ENCODE measurements at places on chromosomes 2 and 18.

- DNase-seq = no peak
Measured at GRCh38 chr2:467892-468647, 180.2 kb upstream of the ALKAL2 start.

GRCh38 chr2:157158111-157158510, 99.4 kb upstream of the GALNT5 start:
- no peak for DNase-seq

- DNase-seq = no peak
Measured at GRCh38 chr18:41630232-41630886, 324.7 kb upstream of the PIK3C3 start.

DNA sequence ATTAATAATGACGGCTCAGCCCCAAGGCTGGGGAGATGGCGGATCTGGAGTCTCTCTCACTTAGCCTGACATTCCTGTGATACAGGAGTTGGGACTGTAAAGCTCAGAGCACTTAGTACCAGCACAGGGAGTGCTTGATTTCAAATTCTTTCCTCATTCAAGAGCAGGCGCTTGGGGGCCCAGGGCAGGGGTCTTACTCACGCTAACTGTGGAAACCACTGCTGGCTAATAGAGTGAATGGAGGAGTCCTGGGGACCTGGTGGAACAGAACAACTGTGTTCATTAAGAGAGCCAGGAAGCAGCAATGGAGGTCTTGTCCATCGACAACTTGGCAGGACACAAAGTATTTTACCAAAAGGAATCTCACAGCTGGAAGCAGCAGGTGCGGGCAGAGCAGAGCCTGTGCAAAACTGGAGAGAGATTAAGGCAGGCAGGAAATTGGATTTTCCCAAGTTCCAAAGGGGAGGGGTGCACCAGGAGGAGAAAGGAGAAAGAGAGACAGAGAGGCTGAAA, 358.9 kb downstream of the TNS1 start:
- DNase-seq = no peak

DNA sequence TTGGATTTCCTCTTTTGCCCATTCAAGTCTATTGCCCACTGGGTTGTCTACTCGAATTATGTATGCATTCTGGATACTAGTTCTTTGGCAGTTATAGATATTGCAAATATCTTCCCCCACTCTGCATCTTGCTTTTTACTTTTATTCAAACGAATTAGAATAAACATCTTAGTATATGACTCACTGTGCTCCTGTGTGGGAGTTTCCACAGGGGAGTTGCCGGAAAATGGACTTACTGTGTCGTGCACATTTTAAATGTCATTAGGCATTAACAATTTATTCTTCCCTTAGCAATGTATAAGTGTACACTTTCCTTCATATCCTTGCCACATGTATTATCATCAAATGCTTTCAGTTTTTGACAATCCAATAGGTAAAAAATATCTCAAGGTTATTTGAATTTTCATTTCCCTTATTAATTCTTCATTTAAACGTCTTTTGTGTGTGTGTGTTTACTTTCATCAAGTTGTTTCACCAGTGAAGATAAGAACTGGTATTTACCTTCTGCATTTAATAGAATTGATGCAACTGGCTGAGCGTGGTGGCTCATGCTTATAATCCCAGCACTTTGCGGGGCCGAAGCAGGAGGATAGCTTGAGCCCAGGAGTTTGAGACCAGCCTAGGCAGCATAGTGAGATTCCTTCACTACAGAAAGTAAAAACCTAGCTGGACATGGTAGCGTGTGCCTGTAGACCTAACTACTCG, 4.6 kb upstream of the UGT1A5 start:
- no peak for DNase-seq

- DNase-seq = no peak
Measured at GRCh38 chr2:96734880-96735583, 4.8 kb downstream of the LMAN2L start.

GRCh38 chr18:29198834-29199233, 1021.9 kb upstream of the CDH2 start:
- DNase-seq = no peak

- no peak for DNase-seq
Measured at GRCh38 chr2:212495046-212495445, 43.6 kb downstream of the ERBB4 start.

DNA sequence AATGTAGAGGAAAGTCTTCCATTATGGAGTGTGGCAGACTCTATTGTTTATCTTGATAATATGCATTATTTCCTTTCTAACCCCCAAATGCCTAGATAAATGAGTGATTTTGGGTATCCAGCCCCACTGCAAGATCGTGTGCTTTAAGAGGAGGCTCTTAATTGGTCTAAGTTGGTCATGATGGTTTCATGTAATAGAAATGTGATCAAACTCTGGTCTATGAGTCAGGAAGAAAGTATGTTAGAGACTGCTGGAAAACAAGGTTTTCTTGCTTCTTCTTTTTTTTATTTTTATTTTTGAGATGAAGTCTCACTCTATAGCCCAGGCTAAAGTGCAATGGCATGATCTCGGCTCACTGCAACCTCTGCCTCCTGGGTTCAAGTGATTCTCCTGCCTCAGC, 344.5 kb upstream of the TNP1 start:
- DNase-seq = no peak

DNA sequence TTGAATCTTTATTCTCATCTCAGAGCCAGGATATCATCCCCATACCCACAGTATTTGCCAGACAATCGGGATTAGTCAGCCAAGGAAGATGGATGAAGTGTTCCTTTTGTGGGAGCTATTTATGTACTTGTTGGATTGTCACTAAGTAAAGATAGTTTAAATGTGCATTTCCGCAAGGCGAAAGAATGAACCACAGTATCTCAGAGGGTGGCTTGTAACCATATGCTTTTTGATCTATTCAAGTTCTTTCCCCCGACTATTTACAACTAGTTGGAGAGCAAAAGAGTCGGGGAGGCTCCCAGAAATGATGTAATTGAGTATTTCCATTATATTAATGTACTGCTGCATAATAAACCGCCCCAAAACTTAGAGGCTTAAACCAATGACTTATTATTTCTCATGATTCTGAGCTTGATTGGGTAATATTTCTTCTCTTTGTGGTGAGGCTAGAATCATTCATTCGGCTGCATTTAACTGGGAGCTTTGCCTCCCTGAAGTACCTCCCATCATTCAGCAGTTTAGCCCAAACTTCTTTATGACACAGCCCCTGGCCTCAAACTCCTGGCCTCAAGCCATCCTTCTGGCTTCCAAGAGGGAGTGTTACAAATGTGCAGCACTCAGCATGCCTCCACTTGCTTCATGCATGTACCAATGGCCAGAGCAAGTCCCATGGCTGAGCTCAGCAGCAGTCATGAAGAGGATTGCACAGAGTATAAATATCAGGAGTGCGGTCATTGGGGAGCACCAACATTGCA, 423.7 kb downstream of the METTL4 start:
- DNase-seq = no peak

DNA sequence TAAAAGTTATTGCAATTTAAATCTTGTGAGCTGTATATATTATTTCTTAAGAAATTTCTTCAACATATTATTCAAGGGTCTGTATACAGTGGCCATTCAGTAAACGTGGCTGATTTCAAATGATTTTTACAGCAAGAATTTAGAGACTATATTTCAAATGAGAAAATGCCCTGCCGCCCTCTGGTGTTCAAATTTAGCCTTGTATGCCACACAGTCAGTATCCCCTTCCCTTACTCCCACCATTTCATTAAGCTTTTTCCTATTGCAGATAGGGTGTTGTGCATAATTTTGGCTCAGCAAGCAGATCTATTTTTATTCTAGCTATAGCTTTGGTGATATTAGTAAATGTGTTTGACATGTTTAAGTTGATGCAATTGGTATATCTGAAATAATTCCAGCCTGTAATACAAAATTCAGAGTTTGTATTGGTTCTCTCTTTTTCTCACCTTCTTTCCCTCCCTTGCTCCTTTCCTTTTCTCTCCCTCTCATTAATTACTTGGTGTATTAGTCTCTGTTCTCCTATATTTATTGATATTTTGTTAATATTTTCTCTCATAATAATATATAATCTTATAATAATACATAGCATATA, 22.8 kb upstream of the SCN7A start:
- DNase-seq = no peak

- no peak for DNase-seq
Measured at GRCh38 chr2:225494100-225494459, 94.6 kb downstream of the NYAP2 start.

DNA sequence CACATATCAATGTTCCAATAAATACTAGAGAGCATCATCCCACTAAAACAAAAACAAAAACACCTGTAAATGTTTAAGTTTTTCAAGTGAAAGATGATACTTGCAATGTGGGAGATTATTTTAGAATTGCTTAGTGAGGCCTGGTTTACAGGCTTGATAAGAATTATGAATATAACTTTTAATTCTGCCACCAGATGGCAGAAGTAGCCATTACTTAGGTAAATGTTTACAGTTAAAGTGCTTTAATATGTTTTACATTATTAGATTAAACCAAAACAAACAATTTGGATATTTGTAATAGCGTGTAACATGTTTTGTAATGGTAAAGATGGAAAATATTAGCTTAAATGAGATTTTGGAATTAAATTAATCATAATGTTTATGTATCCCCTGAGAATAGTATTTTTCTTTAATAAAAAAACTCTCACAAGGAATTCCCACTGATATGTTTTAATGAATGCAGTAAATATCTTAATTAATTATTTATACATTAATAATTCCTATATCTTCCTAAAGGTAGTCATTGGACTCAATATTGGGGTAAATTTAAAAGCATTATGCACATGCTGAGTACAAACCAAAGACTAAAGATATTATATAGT, 522.0 kb downstream of the SPAG16 start:
- DNase-seq = no peak

GRCh38 chr2:27707462-27708256, 44.0 kb downstream of the SLC4A1AP start:
- DNase-seq = no peak

DNA sequence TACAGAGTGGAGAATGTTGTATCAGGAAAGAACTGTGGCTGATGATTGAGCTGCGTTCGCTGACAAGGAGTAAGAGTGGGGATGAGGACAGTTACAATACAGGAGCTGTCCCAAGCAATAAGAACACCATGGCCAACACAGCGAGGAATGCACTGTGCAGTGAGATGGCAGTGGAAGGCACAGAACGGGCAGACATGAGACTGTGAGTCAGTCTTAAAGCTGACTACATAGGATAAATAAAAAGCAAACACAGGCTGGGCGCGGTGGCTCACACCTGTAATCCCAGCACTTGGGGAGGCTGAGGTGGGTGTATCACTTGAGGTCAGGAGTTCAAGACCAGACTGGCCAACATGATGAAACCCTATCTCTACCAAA, 89.8 kb downstream of the CABYR start:
- DNase-seq = no peak

DNA sequence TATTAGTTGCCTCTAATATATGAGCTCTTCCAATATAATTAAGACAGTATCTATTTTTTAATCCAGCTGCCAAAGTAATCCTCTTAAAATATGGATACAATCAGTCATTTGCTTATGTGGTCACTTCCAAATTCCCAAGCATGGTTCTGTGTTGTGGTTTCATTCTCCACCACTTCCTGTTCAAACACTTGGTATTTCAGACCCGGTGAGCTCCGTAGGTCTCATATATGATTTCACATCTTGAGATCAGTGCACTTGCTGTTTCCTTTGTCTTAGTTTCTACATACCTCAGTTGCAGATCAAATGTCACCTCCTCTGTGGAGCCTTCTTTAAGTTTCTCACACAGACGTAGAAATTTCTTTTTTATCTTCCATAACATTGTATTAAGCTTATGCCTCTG, 254.2 kb downstream of the KCNS3 start:
- DNase-seq = no peak

DNA sequence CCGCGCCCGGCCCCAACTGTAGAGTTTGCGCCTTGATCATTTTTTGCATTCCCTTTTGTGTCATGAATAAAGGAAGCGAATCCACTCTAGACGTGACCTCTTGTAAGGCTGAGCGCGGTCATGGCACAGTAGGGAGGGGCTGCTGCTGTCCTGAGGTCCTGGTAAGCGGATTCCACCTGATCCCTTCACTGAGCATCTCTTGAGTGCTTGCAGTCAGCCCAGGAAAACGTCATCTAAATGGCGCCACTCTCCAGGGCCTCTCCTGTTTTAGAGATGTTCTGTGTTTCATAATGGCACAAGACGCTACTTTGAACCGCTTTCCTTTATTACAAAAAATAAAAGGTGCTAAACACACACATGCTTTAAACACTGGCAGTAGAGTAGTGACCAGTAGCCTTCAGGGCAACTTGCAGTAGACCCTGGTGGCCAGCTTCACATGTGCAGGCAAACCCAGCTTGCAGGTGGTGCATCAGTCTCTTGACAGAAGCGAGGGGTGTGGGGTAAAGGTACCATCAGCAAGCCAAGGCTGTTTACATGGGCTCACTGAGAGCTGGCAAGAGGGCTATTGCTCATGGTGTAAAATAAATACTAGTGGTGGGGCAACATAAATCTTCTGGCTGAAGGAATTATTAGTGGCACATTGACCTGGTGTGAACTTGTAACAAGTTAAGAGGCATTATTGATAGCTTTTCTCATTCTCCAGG, 43.0 kb upstream of the ACKR3 start:
- DNase-seq = no peak

GRCh38 chr2:205177546-205177945, 504.8 kb upstream of the NRP2 start:
- DNase-seq = no peak

DNA sequence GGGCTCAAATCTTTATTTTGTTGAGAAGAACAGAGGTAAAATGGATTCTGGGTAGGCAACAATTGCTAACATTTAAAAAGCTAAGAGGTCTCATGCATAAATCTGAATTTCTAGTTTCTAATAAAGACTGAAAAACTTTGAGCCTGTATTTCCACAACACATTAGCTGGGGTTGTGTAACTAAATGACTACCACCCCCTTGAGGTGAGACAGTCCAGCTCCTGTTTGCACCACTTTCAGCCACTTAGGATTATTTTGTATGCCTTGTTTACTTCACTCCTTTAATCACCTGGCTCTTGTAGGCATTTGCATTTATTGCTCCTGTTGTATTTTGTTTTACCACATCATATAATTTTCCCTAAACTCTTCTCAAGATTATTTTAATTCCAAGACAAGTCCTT, 376.6 kb downstream of the PTH2R start:
- DNase-seq = no peak

- no peak for DNase-seq
Measured at GRCh38 chr2:186687807-186688211, 6.1 kb upstream of the FAM171B start.

DNA sequence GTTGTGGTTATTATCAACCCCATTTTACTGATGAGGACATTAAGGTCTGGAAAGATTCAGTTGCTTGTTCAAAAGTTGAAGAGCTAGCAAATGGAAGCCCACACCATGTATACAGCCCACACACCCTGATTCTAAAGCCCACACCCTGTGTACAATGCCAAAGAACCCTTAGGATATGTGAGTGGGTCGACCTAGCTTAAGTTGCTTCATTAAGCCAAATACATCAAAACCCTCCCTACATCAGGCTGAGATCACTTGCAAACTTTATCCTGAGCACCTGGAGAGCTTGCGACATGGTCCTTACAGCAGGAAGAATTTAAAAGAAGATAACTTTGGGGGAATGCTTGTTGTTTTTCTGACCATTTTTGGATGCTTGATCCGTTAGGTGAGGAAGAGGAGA, 435 bp upstream of the ARHGAP25 start:
- no peak for DNase-seq
